DND-41 (cell line): ENCODE measurements at places on chromosomes 1 and 21.
A peak's percentile ranks its signal among the peaks of the same experiment; 100 is the strongest.

- H3K27ac ChIP-seq = no peak overlapping the region
- no peak for DNase-seq
- H3K4me3 ChIP-seq = no peak overlapping the region
- no peaks in the 10 kb centered on the region for H3K4me1 ChIP-seq
- H3K27me3 ChIP-seq = no peaks in the 10 kb centered on the region
These were observed 22.1 kb upstream of the DISP1 start for GRCh38 chr1:222792744-222793143.

DNA sequence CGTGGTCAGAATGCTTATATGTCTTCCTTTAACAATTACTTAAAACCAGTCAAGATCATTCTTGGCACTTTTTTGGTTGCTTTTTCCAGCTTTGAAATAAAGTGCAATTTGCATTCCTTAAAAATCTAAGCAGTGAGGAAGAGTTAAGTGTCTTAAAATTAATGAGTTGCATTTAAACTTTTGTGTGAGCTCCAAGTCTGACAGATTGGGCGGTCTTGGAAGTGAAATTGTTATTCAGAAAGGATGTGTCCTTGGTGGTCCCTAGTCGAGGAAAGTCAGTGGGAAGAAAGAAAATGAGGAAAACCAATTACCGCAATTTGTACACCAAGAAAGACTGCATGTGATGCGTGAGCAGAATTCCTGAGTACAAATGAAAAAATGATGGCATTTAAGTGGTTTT is 132.5 kb downstream of the HHIPL2 start:
- no peak for DNase-seq
- H3K27me3 ChIP-seq = no peaks in the 10 kb centered on the region
- no peak overlapping the region for H3K4me3 ChIP-seq

- H3K4me3 ChIP-seq = no peak overlapping the region
- no peaks in the 10 kb centered on the region for H3K36me3 ChIP-seq
- DNase-seq = no peak
- H3K27me3 ChIP-seq = no peaks in the 10 kb centered on the region
These were observed 56.2 kb upstream of the RASAL2 start for GRCh38 chr1:178037510-178038253.

- peak within 1 kb of the TSS; percentile 88 for H3K4me3 ChIP-seq
- DNase-seq = peak; percentile 96
- H3K36me3 ChIP-seq = peaks cover 54% of the 10 kb centered on the region
- peak within 1 kb of the TSS; percentile 74 for H3K27ac ChIP-seq
- peaks cover 41% of the 10 kb centered on the region for H3K4me1 ChIP-seq
These were observed at the start of gene NOC2L for GRCh38 chr1:958823-959730. NOC2L (minus strand) TSS chr1:959256; CDS start chr1:959240, 16 bp downstream.

DNA sequence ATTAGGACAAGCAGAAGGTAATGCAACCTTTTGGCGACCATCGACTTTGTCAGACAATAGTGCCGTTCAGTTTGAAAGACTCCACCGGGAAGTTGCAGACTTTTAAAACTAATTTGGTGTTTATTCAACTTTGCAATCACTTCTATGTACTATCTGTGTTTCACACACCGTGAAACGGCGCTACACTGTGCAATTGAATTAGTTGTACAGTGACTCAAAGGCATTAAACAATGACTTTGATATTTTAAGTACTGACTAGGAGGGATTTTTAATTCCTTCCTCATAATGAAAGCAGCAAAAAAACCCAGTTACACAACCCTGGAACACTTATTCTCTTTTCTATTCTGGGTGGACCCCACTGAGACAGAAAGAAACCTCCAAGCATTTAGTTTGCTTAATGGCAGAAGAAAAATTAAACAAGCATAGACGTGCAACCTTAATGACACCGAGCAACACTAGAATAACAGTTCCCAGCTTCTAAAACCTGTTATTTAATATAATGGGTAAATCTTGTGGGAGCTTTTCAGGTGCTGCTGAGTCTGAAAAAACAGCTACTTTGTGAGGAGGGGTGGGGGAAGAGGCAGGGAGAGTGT is 176.8 kb downstream of the LMO4 start:
- H3K4me3 ChIP-seq = no peak overlapping the region
- no peaks in the 10 kb centered on the region for H3K27me3 ChIP-seq
- no peaks in the 10 kb centered on the region for H3K4me1 ChIP-seq
- no peak overlapping the region for H3K27ac ChIP-seq

GRCh38 chr1:150762552-150762951 is 3.0 kb downstream of the CTSS start:
- no peaks in the 10 kb centered on the region for H3K27me3 ChIP-seq
- DNase-seq = no peak
- H3K4me3 ChIP-seq = no peak overlapping the region
- H3K36me3 ChIP-seq = no peaks in the 10 kb centered on the region
- H3K27ac ChIP-seq = no peak overlapping the region

GRCh38 chr1:41900603-41901444 is 17.9 kb downstream of the HIVEP3 start:
- H3K36me3 ChIP-seq = peaks cover 34% of the 10 kb centered on the region
- DNase-seq = peak; percentile 4
- H3K27ac ChIP-seq = peak overlapping the region; percentile 72

DNA sequence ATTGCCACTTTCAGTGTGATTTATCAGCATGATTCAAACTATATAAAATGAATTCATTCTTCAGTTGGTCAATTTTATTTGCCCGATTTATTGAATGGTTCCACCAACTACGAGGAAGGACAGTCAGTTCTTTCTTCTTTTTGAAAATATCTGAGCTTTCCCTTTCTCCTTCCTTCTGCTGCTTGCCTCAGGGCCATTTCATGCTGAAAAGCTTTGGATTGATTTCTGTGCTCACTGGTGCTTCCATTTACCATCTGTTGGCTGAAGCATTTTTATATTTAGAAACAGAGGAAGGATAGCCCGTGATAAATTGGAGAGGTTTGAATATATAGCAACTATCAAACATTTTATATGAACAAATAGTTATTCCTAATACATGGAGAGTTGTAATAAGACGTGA is 68.9 kb upstream of the ADAMTS5 start:
- H3K27me3 ChIP-seq = no peaks in the 10 kb centered on the region
- DNase-seq = no peak
- no peak overlapping the region for H3K4me3 ChIP-seq
- H3K4me1 ChIP-seq = no peaks in the 10 kb centered on the region

DNA sequence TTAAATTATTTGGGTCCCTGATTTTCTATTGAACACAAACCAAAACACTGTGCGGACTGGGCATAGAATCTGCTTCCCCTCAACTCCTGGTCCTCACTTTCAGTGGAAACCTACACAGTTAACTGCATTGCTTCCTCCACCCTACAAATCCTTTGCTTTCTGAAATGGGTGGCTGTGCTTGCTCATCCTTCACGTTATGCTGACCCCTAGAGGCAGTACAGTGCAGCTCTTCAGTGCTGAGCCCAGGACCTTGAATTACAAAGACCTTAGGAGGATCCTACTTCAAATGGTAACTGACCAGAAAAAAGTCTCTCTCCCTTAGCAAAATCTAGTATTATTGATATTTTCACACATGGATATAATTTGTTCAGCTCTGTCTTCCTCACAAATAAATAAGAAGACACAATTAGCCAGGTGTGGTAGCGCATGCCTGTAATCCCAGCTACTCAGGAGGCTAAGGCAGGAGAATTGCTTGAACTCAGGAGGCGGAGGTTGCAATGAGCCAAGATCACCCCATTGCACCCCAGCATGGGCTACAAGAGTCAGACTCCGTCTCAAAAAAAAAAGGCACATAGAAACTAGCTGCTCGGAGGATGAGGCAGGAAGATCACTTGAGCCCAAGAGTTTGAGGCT is 63.4 kb upstream of the L1TD1 start:
- H3K4me3 ChIP-seq = no peak overlapping the region
- H3K4me1 ChIP-seq = no peaks in the 10 kb centered on the region
- no peaks in the 10 kb centered on the region for H3K27me3 ChIP-seq
- no peaks in the 10 kb centered on the region for H3K36me3 ChIP-seq
- H3K27ac ChIP-seq = no peak overlapping the region

- H3K36me3 ChIP-seq = no peaks in the 10 kb centered on the region
- H3K27ac ChIP-seq = no peak overlapping the region
- H3K27me3 ChIP-seq = no peaks in the 10 kb centered on the region
These were observed 8.5 kb upstream of the GNB1 start for GRCh38 chr1:1899266-1899966.

DNA sequence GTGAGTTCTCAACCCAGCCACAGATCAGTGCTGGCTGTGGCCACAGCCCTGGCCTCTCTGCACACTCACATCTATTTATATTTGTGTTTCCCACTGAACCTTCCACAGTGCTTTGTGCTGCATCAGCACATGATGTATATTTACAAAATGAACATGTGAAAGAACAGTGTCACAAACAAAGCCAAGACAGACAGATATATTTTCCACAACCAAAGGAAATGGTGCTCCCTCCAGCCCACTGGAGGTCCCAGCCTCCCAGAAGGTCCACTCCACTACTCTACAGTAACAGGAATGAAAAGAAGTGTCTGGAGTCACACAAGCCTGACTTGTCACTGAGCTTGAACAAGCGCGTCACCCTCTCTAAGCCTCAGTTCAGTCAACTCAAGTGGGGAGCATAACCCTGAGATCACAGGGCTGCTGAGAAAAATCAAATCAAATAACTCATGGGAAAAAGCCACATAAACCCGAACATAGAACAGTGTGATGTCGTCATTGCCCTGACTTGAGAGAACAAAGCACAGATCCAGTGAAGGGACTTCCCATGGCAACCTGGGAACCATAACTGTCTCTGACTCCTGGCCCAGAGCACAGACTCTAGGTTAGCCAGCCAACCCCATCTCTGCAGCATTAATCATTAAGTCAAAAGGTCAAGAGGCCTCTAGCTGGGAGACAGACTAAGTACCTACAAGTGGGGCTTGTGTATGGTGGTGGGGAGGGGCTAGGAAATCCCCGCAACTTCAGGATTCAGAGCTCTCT is 121.2 kb downstream of the TRABD2B start:
- H3K27ac ChIP-seq = no peak overlapping the region
- no peak overlapping the region for H3K4me3 ChIP-seq
- H3K4me1 ChIP-seq = no peaks in the 10 kb centered on the region
- no peaks in the 10 kb centered on the region for H3K36me3 ChIP-seq
- DNase-seq = no peak
- H3K27me3 ChIP-seq = no peaks in the 10 kb centered on the region

- H3K27me3 ChIP-seq = no peaks in the 10 kb centered on the region
- H3K27ac ChIP-seq = no peak overlapping the region
- peak; percentile 56 for DNase-seq
- H3K36me3 ChIP-seq = no peaks in the 10 kb centered on the region
- H3K4me3 ChIP-seq = no peak overlapping the region
These were observed 23.8 kb downstream of the PTPRF start for GRCh38 chr1:43554444-43554992.

DNA sequence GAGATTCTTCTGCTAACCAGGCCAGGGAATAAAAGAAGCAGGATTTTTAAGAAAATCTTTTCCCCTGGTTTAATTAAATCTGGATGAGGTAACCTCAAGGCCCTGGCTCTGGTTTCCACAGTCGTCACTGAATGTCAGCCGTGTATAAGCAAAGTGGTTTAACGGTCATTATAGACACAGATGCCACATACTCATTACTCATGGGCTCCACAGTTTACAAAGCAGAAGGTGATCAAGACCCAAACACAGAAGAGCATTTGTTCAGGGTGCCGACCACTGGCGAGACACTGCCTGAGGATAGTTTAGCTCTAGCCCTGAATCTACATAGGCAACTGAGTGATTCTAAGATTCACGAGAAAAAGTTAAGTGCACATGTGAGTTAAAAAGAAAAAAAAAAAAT is 27.8 kb upstream of the RAP1GAP start:
- H3K4me3 ChIP-seq = no peak overlapping the region
- H3K4me1 ChIP-seq = no peaks in the 10 kb centered on the region
- DNase-seq = no peak
- no peaks in the 10 kb centered on the region for H3K27me3 ChIP-seq

DNA sequence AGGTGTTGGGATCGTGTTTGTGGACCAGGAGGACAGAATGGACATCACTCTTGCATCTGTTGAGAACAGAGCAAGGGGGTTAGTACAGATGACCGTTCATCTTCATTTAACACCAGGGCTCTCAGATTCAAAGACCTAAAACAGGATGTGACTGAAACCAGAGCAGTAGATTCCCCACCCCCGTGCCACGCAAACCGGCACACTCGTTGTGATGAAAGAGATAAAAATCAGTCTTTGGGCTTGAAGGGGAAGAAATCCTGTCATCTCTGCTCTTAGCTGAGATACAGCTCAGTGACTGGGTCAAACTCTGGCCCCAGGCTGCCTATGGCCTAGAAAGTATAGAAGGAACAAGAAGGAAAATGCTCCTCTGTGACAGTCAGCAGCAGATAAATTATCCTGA is 146.2 kb upstream of the KRTAP19-8 start:
- H3K4me1 ChIP-seq = peaks cover 27% of the 10 kb centered on the region
- peaks cover 3% of the 10 kb centered on the region; the same call in 1 of the 2 replicates for H3K36me3 ChIP-seq
- H3K27ac ChIP-seq = peak overlapping the region; percentile 57
- H3K27me3 ChIP-seq = no peaks in the 10 kb centered on the region
- peak; percentile 59 for DNase-seq
- no peak overlapping the region for H3K4me3 ChIP-seq

- H3K36me3 ChIP-seq = no peaks in the 10 kb centered on the region
- no peak overlapping the region for H3K27ac ChIP-seq
These were observed 84.4 kb downstream of the NIBAN1 start for GRCh38 chr1:184889902-184890301.

GRCh38 chr21:29499734-29500343 is 201.1 kb downstream of the BACH1 start:
- no peak overlapping the region for H3K4me3 ChIP-seq
- no peaks in the 10 kb centered on the region for H3K27me3 ChIP-seq
- peaks cover 8% of the 10 kb centered on the region; the same call in 1 of the 2 replicates for H3K36me3 ChIP-seq
- H3K4me1 ChIP-seq = no peaks in the 10 kb centered on the region
- no peak overlapping the region for H3K27ac ChIP-seq
- DNase-seq = peak; percentile 17

DNA sequence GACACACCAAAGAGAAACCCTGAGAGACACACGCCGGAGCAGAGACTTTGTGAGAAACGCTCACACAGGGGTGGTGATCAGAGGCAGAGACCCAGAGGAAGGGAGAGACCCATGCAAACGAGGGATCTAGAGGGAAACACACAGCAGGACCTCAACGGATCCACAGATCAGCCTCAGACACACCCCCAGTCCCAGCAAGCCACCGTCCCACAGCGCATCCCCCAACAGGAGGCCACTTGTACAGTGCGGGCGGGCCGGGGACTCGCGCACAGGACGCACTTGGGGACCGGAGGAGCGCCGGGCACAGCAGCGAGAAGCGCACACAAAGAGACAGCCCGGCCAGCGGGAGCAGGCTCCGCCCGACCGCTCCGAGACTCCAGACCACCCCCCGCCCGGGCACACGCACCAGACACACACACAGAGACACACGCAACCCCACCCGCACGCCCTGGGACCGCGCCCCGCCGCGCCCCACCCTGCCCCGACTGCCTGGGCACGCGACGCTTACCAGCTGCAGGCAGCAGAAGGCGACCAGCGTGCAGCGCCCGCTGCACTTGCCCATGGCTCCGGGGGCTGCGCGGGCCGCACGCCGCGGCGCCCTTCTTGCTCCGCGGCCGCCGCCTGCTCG is 587 bp downstream of the NKAIN1 start:
- H3K36me3 ChIP-seq = no peaks in the 10 kb centered on the region
- no peak overlapping the region for H3K27ac ChIP-seq
- no peak overlapping the region for H3K4me3 ChIP-seq
- H3K4me1 ChIP-seq = no peaks in the 10 kb centered on the region
- peaks cover 27% of the 10 kb centered on the region for H3K27me3 ChIP-seq
- DNase-seq = no peak

- DNase-seq = no peak
- H3K27ac ChIP-seq = no peak overlapping the region
- H3K27me3 ChIP-seq = no peaks in the 10 kb centered on the region
- no peak overlapping the region for H3K4me3 ChIP-seq
These were observed 88.8 kb downstream of the STUM start for GRCh38 chr1:226637147-226637935.
